Temporal lobe (tissue), 4 donors: ENCODE measurements at places on chromosomes 3 and 15. TPM values are rescaled to one million over a fixed set of nuclear protein-coding genes. Genes with fewer than 3 reads are reported as not detected.

CELSR3 gene
- 36.6 TPM for total RNA-seq

C15orf40 gene
- total RNA-seq = 6.1 TPM

SCAMP2 gene
- total RNA-seq = 4.4 TPM

TRIM42 gene
- not detected for total RNA-seq

TNNC1 gene
- total RNA-seq = 0.49 TPM

IMPG2 gene
- total RNA-seq = 1.7 TPM

SLC26A6 gene
- total RNA-seq = 3.2 TPM

SCAANT1 gene
- not detected for total RNA-seq

FAM81A gene
- 51.1 TPM for total RNA-seq

TEX9 gene
- total RNA-seq = 20.4 TPM

BCHE gene
- 14.0 TPM for total RNA-seq

CHL1 gene
- 896 TPM for total RNA-seq

CHMP2B gene
- total RNA-seq = 30.0 TPM

LMOD3 gene
- under 0.01 TPM for total RNA-seq

RETNLB gene
- not detected for total RNA-seq

RFX7 gene
- 30.5 TPM for total RNA-seq

MEX3B gene
- 55.3 TPM for total RNA-seq

TRAT1 gene
- not detected for total RNA-seq

KBTBD12 gene
- total RNA-seq = 2.0 TPM

GOLGA8N gene
- 3.0 TPM for total RNA-seq

TMED3 gene
- total RNA-seq = 17.5 TPM

ISG20 gene
- total RNA-seq = not detected

MAGEL2 gene
- 2.0 TPM for total RNA-seq

MAP6D1 gene
- total RNA-seq = 5.2 TPM

PRKAR2A gene
- total RNA-seq = 23.1 TPM

THSD4 gene
- total RNA-seq = 3.0 TPM

ANKRD34C gene
- total RNA-seq = under 0.01 TPM

SNTN gene
- not detected for total RNA-seq

SLC28A1 gene
- not detected for total RNA-seq

CACNA2D3 gene
- total RNA-seq = 23.4 TPM

RHOV gene
- 8.9 TPM for total RNA-seq

RHCG gene
- total RNA-seq = 1.7 TPM

SLC9A9 gene
- 3.9 TPM for total RNA-seq

ARRDC4 gene
- total RNA-seq = 39.6 TPM

CCDC9B gene
- total RNA-seq = 1.5 TPM

LOXL1 gene
- 3.0 TPM for total RNA-seq

KBTBD13 gene
- not detected for total RNA-seq

SLC22A13 gene
- under 0.01 TPM for total RNA-seq

CIDEC gene
- total RNA-seq = not detected

KNG1 gene
- not detected for total RNA-seq

ISLR gene
- total RNA-seq = 12.0 TPM

PRR20G gene
- not detected for total RNA-seq

MUSTN1 gene
- total RNA-seq = 0.74 TPM

SGO1 gene
- 2.0 TPM for total RNA-seq

ATP13A5 gene
- total RNA-seq = 0.49 TPM
